ENCODE measurements at places on chromosomes 7 and 10.

- no peak for DNase-seq
These were observed 2.9 kb downstream of the LRMDA start for GRCh38 chr10:75434291-75434690.

DNA sequence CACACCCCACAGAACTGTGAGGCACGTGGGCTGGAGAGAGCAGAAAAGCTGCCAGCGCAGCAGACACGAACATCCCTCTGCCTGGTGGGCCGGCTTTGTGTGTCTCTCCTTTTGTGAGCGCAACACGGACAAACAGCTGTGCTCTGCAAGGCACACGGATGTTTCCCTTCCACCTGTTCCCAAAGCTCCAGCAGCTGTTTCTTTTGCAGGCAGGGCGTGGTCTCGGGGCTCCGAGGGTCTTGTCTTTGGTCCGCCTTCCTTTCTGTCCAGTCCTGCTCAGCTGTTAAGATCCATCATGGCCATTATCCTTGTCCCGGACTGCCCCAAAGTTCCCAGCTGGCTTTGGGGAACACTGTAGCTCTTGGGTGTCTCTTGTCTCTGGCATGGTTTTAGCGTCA, 32.7 kb upstream of the SH2B2 start:
- no peak for DNase-seq

- DNase-seq, result no peak
These were observed 2.8 kb downstream of the TET1 start for GRCh38 chr10:68562661-68563570.

GRCh38 chr10:32084185-32084851, 28.1 kb upstream of the KIF5B start:
- no peak for DNase-seq

DNA sequence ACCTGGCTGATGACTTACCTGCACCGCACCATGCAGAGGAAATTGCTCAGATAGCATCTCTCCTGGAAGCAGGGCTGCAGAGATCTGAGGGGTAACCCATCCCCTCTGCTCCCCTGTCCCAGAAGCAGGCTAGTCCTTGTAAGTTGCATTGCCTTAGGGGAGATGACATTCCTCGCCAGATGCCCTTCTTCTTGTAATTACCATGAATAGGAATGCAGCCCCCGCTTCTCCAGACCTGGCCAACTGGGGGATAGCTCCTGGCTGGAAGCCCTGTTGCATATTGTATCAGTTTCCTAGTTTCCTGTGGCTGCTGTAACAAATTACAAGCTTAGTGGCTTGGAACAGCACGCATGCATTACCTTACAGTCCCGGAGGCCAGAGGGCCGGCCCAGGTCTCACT, 47.5 kb upstream of the EN2 start:
- no peak for DNase-seq

Measured in activated naive CD8-positive, alpha-beta T cell treated with anti-CD3 and anti-CD28 coated beads for 36 hours (primary cell).